ENCODE measurements at places on chromosomes 3 and 15. TPM values are rescaled to one million over a fixed set of nuclear protein-coding genes. Genes with fewer than 3 reads are reported as not detected.

DNA sequence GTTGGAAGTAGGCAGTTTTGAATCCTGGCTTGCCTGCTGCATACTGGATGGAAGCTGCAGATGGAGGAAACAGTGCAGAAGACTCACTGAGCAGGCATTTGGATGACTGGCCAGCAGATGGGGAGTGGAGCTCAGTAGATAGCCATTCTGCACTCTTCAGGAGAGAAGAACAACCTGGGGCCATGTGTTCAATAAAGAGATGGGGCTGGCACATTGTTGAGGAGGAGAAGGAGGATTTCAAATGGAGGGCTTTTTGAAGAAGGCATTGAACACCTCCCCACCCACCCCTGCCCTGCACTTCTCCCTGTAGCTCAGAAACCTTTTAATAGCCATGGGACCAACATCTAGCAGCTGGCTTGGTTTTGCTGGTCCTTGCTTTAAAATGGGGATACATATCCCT, 109.8 kb downstream of the CACNA1D start:
- no peak for DNase-seq

DNA sequence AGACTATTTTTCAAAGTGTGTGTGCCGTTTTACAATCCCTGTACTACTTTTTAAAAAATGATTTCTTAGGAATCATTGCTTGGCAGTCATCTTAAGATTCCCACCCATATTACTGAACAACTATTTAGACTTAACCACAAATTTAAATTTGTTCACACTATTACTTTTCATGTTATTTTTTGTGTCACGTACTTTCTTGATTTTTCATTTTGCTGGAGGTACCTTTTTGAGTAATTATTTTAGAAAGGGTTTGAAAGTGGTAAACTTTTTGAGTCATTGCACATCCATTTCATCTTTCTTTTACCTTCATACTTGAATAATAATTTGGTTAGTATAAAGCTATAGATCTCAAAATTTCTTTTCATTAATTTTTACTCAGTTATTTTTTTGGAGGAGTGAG, 16.9 kb downstream of the CMTM8 start:
- no peak for DNase-seq

The DAZL gene
- not detected for total RNA-seq

The AADACL2 gene
- not detected for total RNA-seq

All from cardiac muscle cell (in vitro differentiated cells and primary cell).